NCI-H1436 (cell line): ENCODE measurements at places on chromosomes 2 and 18.
A peak's percentile ranks its signal among the peaks of the same experiment; 100 is the strongest.

- no peak for DNase-seq
These were observed 100.5 kb downstream of the SPTBN1 start for GRCh38 chr2:54556621-54557121.

DNA sequence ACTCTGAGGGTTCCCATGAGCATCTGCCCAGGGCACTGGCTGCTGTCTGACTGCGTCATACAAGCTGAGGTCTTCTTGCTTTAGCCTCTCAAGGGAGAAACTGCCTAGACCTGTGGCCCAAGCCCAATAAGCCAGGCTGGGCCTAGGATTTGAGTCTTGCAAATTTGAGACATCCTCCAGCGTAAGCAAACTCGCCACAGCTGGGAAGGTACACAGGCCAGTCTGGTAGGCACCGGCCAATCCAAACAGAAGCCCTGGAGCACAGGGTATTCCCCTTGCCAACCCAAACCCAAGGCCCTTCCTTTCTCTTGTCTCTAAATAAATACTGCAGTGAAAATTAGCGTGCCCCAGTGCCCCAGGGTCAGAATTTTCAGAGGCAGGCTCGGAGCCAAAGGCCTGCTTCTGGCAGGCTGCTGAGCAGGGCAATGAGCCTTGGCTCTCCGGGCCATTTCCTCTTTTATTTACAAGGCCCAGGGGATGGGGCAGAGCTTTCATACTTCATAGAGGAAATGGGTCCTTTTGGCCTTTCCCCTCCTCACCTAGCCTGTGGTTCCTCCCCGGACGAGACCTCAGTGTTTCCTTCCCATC, 33.3 kb downstream of the POLR1A start:
- no peak for DNase-seq

- DNase-seq = no peak
These were observed 242.3 kb upstream of the PXDN start for GRCh38 chr2:1986598-1986997.

- DNase-seq = no peak
These were observed 255.9 kb upstream of the STON1 start for GRCh38 chr2:48274040-48274439.

- no peak for DNase-seq
These were observed 118.4 kb downstream of the GLI2 start for GRCh38 chr2:120854014-120854620.

DNA sequence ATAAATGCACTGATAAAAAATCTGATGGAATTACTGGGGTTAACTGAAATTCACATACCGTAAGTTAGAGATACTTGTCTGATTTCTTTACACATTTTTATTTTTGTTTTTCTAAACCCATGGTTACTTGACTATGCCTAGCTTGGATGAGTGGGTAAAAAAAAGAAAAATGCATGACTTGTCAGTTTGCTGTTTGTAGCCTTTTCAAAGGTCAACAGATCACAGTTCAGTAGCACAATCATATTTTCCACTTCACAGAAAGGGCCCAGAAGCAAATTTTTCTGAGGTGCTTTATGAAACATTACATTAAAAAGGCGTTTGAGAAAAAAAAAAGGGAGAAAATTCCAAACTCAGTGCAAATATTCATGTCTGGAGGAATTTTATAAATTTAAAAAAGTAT, 16.4 kb downstream of the SLC16A14 start:
- DNase-seq = no peak

DNA sequence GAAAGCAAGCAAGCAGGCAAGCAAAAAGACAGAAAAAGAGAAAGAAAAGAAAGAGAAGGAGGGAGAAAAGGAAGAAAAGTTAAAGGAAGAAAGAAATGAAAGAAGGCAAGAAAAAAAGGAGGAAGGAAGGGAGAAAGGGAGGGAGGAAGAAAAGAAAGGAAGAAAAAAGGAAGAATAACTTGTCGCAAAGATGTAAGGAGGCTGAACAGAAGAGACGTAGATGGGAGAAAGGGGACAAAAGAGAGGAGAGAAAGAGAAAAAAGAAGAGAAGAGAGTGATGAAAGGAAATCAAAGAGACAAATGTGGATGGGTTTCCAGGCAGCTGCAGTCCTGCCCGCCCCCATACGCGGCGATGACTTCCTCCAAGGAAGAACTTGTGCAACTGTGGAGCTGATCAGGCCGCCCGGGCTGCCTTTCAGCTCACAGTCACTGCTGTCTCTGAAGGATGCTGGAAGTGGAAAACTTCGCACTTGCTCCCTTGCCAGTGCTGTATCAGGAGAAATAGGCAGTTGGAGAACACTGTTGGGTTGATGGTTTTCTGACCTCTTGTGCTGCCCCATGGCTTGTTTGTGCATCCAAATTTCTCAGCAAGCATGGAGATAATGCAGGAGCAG, 52.9 kb downstream of the TRIB2 start:
- DNase-seq = no peak

- no peak for DNase-seq
These were observed 260.2 kb downstream of the TMX3 start for GRCh38 chr18:68454511-68455228.

GRCh38 chr18:2237706-2238105, 333.6 kb downstream of the METTL4 start:
- DNase-seq = no peak

DNA sequence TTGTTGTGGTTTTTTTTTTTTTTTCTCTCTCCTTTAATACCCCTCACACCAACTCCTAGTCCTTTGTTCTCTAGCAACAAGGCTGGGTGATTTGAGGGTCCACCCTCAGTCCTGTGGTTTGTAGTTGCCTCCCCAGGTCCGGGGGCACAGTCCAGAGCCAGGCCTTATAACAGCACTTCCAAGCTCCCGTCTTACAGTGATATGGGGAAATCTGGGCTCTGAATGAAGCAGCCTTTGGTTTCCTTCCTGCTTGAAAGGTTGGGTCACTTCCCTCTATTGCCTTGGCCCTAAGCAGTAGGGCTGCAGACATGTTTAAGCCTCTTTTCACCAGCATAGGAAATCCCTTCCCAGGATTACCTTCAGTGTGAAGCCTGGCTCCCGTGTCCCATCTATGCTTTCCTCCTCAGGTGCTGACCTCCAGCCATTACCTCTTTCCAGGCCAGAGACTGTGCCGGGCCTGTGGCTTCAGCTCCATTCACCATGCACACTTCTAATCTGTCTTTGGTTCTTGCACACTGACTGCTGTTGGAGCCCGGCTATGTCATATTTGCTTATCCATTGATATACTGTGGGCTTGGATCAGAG, 21.2 kb upstream of the NTSR2 start:
- no peak for DNase-seq

GRCh38 chr2:183927406-183928325, 670.7 kb upstream of the ZNF804A start:
- DNase-seq = no peak

- no peak for DNase-seq
These were observed at the start of gene FAM124B for GRCh38 chr2:224401641-224402342. FAM124B (minus strand) TSS chr2:224402107; CDS start chr2:224401768, 339 bp downstream.

DNA sequence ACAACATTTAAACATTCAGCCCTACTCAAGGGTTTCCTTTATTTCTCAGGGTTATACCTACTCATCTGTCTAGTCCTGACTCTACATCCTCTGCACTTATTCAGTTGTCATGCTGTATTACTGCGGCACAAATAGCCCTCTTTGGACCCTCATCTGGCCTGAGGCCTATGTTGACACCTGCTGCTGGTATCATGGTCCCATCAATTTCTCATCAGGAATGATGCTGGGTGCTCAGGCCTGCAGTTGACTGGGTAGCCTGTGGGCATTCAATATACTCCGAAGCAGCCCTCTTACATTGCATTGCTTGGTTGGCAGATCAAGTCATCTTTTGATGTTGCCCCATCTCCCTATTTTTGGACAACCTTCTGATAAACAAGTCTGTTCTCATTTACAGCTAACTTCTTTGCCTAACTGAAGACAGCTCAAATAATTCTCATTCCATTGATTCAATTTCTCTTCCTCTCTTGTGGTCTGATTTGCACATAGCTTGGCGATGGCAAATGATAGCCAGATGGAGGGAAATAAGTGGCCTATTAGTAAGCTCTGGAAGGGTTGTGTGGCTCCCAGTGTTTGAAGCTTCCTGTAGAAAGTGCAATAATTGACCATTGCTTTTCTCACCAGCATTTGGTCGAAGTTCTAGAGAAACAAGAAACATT, 19.1 kb upstream of the MC4R start:
- DNase-seq = no peak

- DNase-seq = peak; percentile 41
These were observed 1.1 kb upstream of the PGAP1 start for GRCh38 chr2:196927376-196928225.

DNA sequence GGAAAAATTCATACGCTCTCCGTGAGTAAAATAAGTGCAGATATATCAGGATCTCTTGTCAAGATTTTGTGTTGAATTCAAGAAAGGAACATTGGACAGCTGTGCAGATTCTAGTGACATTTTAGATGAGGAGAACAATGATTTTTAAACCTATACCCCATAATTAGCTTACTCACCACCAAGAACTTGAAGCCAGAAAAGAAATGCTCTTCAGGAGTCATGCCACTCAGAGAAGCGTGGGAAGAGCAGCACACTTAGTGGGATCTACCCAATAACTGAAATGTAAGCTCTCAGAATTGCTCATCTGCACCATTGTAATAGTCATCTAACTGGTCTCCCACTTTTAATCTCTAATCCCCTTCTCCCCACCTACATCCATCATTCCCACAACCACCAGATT, 9.2 kb upstream of the ERMN start:
- no peak for DNase-seq

- no peak for DNase-seq
These were observed 1254.5 kb upstream of the FAM98A start for GRCh38 chr2:34853646-34854045.
